T-cell (primary cell): ENCODE measurements at places on chromosomes 11 and 22. TPM values are rescaled to one million over a fixed set of nuclear protein-coding genes. Genes with fewer than 3 reads are reported as not detected.

RFPL3 gene
- total RNA-seq: not detected

OR10W1 gene
- total RNA-seq: not detected

DNA sequence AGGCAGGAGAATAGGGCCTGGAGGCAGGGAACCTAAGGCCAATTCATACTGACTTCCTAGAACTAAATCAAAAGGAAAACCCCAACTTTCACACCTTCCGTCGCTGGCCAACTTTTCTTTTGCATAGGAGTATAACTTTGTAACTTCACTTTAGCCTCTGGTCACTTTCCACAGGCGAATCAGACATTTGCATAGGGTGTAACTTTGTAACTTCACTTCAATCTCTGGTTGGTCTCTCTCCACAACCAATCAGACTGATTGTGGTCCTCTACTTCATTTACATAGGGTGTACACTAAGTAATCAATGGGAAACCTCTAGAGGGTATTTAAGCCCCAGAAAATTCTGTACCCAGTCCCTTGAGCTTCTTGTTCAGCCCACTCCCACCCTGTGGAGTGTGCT lies 11.5 kb upstream of the TMPRSS4 start:
- H3K27ac ChIP-seq: no peak overlapping the region
- no peaks in the 10 kb centered on the region for H3K27me3 ChIP-seq
- H3K36me3 ChIP-seq: no peaks in the 10 kb centered on the region

- no peak for DNase-seq
- H3K36me3 ChIP-seq: no peaks in the 10 kb centered on the region
- H3K27me3 ChIP-seq: no peaks in the 10 kb centered on the region
Measured at GRCh38 chr22:29607426-29607825, 4.0 kb downstream of the NF2 start.

- no peak for DNase-seq
- H3K27ac ChIP-seq: no peak overlapping the region
- no peaks in the 10 kb centered on the region for H3K27me3 ChIP-seq
- no peaks in the 10 kb centered on the region for H3K36me3 ChIP-seq
- H3K4me1 ChIP-seq: no peaks in the 10 kb centered on the region
Measured at GRCh38 chr11:62069374-62069773, 54.4 kb upstream of the INCENP start.

GRCh38 chr11:724778-725386 lies 18.9 kb downstream of the EPS8L2 start:
- peaks cover 13% of the 10 kb centered on the region for H3K4me1 ChIP-seq
- no peak for DNase-seq
- H3K27ac ChIP-seq: no peak overlapping the region
- no peak overlapping the region for H3K4me3 ChIP-seq
- no peaks in the 10 kb centered on the region for H3K27me3 ChIP-seq
- H3K36me3 ChIP-seq: no peaks in the 10 kb centered on the region

- no peaks in the 10 kb centered on the region for H3K4me1 ChIP-seq
- no peak overlapping the region for H3K27ac ChIP-seq
- no peak for DNase-seq
Measured at GRCh38 chr11:97691061-97691460, 1301.2 kb downstream of the JRKL start.

DNA sequence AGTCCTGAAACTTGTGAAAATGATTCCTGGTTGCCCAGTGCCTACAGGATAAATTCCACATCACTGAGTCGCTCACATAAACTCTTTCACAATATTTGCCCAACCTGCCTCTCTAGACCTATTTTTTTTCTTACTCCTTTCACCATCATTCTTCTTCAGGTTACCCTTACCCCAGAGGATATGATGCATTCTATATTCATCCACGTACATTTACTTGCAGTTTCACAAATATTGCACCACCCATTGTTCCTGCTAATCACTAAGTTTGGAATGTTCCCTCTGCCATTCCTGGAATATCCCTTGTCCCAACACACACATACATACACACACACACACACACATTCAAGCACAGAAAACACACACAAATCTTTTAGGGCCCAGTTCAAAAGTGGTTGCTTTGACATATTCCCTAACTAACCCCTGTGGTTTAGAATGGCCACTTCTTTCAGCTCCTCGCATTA lies 379.5 kb downstream of the ETS1 start:
- no peak overlapping the region for H3K27ac ChIP-seq
- H3K4me3 ChIP-seq: no peak overlapping the region
- H3K36me3 ChIP-seq: no peaks in the 10 kb centered on the region
- H3K4me1 ChIP-seq: no peaks in the 10 kb centered on the region
- no peak for DNase-seq
- H3K27me3 ChIP-seq: no peaks in the 10 kb centered on the region
